D721Med (cell line): ENCODE measurements at places on chromosomes 3 and 15.

GRCh38 chr3:172771672-172772071 is 21.1 kb downstream of the ECT2 start:
- DNase-seq, result no peak

- no peak for DNase-seq
These were observed 96.5 kb upstream of the TNIK start for GRCh38 chr3:171556574-171557145.

GRCh38 chr3:186108106-186108940 is 566 bp downstream of the ETV5 start:
- DNase-seq, result no peak

- DNase-seq, result no peak
These were observed 8.2 kb downstream of the SNX33 start for GRCh38 chr15:75655931-75656330.

- no peak for DNase-seq
These were observed 911 bp downstream of the RFTN1 start for GRCh38 chr3:16512435-16513140.

DNA sequence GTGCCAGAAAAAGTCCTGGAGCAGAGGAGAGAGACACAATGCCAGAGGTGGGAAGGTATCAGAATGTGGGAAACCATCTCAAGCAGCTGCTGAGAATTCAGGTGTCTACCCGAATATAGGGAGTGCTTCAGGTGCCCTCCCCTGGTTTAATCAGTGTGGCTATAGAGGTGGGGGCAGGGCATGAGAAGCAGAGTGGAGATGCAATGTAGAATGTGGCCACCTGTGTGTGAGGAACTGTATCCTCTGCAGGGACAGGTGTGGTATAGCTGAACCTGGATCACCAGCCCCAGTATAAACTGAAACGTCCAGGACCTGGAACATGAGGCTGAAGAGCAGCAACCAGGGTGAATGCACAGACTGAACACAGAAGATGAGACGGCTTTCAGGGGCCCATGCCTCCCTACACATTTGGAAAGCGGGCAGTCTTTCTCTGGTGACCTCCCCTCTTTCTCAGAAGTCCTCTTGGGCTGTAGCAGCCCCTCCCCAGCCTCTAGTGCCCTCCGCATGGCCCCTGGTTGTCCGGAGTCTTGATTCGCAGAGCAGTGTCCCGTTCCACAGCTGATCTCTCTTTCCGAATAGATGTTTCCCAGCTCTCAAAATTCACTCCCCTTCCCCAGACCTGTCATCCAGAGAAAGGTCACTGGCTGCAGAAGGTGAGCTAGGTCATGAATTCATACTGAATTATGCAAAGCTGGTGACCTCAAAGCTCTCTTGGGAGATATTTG is 103.1 kb downstream of the ABHD5 start:
- no peak for DNase-seq

DNA sequence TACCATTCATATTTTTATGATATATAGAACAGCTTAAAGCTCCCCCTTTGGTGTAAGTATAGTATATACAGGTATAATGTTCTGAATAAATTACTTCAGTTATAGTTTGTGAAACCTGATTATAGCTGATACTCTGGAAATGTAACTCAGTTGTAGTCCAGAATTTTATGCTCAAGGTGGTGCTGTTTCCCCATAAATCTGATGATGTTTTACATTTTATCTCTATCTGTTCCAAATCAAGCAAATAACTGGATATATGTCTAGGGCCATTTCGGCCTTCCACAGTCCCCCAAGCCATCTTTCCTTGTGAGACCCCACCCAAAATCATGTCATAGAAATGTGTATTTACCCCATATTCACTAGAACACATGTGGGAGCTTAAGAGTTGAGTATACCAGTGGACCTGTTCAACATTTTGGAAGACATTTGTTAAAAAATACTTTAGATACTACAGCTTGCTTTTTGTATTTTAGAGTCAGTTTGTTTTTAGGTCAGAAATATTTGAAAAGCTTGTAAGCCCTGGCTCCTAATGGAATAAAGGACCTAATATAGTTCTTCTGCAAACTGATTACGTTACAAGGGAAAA is 107.1 kb downstream of the ATG7 start:
- no peak for DNase-seq

DNA sequence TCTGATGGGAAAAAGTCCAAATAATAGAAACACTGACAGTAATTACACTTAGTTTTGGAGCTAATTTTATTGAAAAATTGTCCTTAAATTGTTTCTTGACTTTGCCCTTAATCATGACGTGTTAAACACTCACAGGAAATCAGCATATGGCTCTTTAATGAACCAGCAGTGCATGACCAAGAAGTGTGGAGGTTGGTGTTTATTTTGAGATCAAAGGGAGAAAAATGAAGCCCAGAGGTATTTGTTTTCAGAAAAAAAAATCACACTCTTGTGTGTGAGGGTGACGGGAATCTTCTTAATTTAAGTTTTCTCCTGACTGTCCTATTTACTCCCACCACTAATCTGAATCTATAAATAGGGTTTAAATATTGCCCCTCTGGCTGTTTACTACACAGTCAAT is 28.8 kb upstream of the SYNM start:
- DNase-seq, result no peak

- DNase-seq, result no peak
These were observed 17.2 kb upstream of the RAP2B start for GRCh38 chr3:153144779-153145178.

GRCh38 chr3:66723231-66723630 is 222.4 kb upstream of the LRIG1 start:
- no peak for DNase-seq

DNA sequence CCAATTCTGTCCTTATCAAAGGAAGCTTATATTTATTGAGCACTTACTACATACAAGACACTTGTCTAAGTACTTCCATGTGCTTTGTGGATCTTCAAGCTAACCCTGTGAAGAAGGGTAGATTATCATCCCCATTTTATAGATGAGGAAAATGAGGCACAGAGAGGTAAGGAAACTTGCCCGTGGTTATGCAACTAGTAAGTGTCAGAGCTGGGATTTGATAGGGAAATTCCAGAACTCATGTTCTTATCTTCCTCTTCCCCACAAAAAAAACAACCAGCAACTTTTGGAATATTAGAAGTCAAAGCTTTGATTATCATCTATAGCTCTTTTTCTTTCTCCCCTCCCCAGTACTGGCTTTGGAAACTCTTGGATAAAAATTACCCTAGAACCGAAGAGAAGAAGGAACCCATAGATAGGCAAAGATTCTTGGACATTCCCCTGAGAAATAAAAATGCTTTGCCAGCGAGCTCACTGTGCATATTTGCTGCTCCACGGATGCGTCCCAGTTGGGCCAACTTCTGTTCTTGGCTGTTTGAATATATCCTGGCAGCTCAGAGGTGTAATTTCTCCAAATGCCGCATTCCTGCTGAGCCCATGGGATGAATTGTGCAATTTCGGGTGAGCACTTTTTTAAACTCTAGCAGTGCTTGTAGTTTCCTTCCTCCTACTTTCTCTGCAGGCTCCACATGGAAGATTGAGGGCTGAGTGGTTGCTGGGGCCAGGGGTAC is 591.5 kb upstream of the CFAP20DC start:
- no peak for DNase-seq

DNA sequence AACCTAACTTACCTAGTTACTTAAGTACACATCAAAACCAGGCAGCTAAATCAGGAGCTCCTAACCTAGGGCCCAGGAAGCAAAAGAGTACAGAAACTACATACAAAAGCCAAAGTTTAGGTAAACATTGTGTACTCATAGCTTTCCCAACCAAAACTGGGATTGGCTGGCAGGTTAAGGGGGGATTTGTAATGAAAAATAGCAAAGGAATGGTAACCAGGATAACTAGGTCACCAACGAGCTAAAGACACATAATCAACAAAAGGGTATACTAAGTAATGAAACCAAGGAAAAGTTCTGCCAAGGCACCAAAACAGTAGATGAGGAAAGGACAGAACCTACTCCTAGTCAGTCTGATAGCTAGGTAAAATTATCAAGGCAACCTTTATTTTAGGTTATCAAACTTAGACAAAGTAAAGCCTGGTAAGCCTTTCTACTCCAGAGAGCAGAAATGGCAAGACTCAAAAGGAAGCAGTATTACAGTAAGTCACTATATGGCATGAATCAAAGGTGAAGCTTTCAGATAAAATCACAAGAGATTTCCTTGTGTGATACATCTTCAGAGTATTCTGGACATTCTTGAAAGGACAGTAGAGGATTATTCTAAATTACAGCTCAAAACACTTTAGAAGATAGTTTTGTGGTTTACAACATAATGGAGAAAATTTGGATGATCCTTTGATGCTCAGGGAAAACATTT is 10.2 kb downstream of the TRA2B start:
- no peak for DNase-seq

DNA sequence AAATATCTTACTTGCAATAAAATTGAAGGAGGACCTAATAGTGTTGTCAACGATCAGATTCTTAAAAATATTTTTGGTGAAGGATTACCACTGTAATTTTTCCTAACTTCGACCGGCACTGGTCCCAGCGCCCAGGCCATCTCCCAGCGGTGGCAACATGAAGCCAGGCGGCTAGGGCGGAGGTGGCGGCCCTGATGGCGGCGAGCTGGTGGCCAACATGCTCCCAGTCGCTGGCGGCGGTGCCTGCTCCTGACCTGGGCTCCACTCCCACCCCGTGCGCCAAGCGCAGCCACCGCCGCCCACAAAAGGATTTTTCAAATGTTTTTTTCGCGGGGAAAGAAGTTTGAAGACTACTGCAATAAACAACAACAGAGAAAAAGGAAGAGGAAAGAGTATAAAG is 56.5 kb upstream of the B3GALNT1 start:
- no peak for DNase-seq

DNA sequence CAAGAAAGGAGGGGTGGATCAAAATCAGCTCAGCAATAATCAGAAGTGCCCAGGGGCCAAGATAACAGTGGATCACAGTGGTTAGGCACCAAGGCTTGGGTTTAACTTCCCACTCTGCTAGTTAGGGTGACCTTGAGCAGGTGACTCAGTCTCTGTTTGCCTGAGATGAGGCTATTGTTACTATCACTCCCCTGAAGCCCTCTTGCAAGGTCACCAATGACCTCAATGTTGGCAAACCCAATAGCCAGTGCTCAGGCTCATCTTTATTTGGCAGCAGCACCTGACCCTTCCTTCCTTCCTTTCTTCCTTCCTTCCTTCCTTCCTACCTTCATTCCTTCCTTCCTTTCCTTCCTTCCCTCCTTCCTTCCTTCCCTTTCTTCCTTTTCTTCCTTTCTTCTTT is 102.4 kb upstream of the HACD2 start:
- no peak for DNase-seq

DNA sequence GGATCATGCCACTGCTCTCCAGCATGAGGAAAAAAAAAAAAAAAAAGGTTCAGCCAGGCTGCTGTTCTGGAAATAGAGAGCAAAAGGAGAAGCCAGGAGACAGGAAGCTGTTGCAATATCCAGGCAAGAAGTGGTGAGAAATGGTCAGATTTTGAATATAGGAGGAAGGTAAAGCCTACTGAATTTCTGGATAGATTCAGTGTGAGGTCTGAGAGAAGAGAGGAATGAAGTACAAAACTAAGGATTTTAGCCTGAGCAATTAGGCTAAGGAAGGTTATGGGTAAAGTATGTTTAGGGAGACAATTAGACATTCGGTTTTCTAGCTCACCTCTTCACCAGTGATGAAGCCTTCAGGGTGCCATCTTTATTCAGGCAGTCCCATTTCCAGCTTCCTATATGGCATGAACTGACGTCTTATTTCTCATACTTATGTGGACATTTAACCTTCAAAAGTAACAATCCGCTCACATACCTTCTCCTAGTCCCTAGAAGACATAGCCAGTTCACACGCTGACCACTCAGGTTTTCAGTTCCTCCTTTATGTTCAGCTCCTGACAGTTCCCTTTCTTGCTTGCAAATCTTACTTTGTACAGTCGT is 57.2 kb downstream of the KIF9 start:
- DNase-seq, result no peak

GRCh38 chr3:197458906-197459470 is 96.8 kb downstream of the BDH1 start:
- no peak for DNase-seq

DNA sequence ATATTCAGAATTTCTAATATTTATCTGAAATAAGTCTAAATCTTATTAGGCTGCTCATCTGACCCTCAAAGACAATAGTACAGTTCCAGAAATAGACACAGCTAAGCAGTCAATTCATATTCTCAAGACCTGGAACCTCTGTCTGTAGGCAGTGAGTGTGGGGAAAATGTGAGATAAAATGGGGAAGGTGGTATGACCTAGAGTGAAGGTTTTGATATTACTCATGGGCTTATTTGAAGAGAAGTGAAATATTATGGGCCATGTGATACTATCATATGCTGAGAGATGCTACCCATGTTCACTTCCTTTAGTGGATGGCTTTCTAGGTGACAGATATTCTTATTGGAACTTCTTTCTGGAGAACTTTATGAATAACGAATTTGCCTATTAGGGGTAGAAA is 33.5 kb downstream of the TGFBR2 start:
- no peak for DNase-seq

DNA sequence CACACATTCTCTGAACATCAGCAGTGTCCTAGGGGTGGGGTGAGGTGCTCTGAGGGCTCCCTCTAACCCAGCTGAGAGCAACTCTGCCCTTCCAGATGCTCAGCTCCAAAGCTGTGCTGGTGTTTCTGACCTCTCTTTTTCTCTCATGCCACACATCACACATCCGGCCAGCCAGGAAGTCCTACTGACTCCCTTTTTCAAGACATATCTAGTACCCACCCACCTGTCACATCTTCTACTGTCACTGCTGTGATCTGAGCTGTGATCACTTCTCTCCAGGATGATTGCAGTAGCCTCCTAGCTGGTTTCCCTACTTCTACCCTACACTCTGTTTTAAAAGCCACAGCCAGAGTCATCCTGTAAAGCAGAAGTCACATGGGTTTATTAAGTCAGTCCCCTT is 30.2 kb upstream of the MASP1 start:
- no peak for DNase-seq

GRCh38 chr3:29940759-29941323 is 660.0 kb downstream of the RBMS3 start:
- DNase-seq, result no peak

GRCh38 chr3:180594631-180595558 is 7.1 kb upstream of the TTC14 start:
- no peak for DNase-seq

- no peak for DNase-seq
These were observed 39.9 kb downstream of the PLCH1 start for GRCh38 chr3:155704771-155705559.

- DNase-seq, result no peak
These were observed 23.4 kb upstream of the NOX5 start for GRCh38 chr15:68990992-68991500.

GRCh38 chr15:41334293-41335120 is 1.8 kb downstream of the NUSAP1 start:
- DNase-seq, result no peak
